ENCODE measurements at places on chromosomes 16 and 17.

- DNase-seq: no peak
These were observed 101.6 kb downstream of the RAB11FIP4 start for GRCh38 chr17:31492880-31493655.

DNA sequence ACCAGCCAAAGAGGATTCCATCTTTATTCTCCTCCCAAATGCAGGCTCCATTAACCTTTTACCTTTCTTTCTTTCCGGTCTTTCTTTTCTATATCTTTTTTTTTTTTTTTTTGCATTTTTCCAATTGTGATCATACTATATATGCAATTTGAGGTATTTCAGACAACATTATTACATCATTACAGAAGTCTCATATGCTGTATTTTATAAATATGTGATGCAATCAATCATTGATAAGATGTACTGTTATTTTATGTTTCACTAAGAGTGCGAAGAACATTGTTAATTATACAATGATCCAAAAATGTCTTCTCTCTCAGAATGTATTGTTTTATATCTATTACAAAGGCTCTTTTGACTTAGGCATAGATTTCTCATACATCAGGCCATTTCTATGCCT lies 683.1 kb downstream of the WWOX start:
- DNase-seq: no peak

DNA sequence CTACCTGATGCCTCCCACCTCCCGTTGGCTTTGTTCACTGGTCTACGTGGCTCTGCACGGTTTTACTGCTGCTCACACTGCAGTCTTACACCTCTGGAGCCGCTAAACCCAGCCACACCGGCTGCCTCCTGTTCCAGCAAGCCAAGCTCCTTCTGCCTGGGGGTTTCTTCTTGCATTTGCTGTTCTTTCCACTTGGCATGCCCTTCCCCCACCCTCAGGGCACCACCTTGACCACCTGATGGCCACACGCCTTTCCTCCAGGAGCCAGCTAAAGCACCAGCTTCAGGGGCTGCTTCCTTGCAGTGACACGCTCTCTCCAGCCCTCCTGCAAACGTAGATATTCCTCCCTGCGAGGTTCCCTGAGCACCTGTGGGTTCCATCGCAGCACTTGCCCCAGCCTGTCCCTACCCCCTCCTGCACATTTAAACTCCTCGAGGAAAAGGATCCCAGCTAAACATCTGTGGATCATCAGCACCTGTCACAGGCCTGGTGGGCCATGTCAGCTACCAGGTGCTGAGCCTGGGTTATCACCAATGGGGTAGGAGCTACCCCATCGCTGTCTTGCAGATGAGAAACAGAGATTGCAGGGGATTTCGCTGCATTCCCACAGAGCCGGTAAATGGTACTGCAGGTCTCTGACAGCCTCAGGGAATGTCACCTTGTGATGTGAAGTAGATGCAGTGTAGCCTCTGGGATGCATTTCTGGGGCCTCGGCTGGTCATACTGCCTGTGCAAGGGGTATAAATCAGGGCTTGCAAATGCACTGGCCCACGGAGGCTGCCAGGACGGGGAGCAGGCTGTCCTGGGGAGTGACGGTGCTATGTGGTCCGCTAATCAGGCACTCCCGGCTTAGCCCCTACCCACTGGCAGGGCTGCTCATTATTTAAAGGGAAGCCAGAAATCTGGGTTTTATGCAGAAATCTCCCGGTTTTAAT lies 285.2 kb downstream of the CPPED1 start:
- DNase-seq: no peak

DNA sequence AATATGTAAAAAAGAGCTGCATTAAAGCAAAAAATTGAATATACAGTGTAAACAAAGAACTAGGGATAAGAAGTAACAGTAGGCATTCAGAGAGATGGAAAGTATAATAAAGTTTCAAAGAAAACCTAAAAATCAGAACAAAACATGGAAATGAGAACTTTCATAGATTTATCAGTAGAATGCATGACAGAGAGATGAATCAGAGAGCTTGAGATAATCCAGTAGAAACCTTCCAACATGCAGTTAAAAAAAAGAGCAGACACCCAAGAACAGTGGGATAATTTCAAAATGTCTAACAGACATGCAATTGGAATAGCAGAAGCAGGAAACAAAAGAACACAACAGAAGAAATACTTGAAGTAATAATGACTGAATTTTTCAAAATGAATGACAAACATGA lies 1384.2 kb downstream of the CDH11 start:
- DNase-seq: no peak

- DNase-seq: no peak
These were observed 60.8 kb downstream of the TEX14 start for GRCh38 chr17:58630883-58631522.

- no peak for DNase-seq
These were observed 82.4 kb downstream of the PLCG2 start for GRCh38 chr16:81861503-81861902.

GRCh38 chr16:80862160-80862705 lies 57.8 kb upstream of the CDYL2 start:
- no peak for DNase-seq

DNA sequence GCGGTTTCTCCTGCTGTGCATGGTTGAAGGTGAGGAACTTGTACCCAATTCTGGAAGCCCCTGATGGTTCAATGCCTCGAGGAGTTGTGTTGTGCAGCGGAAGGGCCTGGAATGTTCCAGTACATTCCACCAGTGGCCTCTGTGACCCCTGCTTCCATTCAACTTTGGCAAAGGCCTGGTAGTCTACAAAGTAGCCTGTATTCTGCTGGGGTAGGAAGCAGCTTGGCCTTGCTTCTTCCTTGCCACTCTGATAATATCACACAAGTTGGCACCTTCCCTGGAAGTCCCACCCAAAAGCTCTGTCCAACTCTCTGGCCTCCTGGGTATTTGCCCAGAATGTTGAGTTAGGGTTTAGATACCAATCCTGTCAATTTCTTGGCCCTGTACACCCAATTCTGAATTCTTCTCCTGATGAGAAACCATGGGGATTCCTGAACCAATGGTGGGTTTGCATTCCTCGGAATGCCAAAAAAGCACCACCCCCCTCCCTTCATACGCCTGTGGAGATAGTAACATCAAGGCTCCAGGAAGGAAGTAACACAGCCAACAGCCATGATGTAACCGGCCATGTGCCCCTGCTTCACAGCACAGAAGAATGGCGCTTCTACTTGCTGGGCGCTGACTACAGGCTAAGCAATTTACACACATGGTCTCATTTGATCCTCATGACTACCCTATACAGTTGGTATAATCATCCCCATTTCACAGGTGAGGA lies 11.8 kb upstream of the FAM117A start:
- DNase-seq: no peak

GRCh38 chr17:28954886-28955285 lies 3.6 kb upstream of the PHF12 start:
- no peak for DNase-seq

- DNase-seq: no peak
These were observed 17.4 kb upstream of the GPRC5C start for GRCh38 chr17:74414510-74414909.

- DNase-seq: no peak
These were observed 10.4 kb downstream of the PRSS27 start for GRCh38 chr16:2709588-2709984.
